ENCODE measurements at places on chromosomes 4 and X. TPM values are rescaled to one million over a fixed set of nuclear protein-coding genes. Genes with fewer than 3 reads are reported as not detected.

The ING2 gene
- 3.0 TPM for total RNA-seq

The ADH4 gene
- total RNA-seq = 0.92 TPM

The GABRG1 gene
- not detected for total RNA-seq

The FTSJ1 gene
- total RNA-seq = 44.7 TPM

The PPP2R2C gene
- total RNA-seq = 0.14 TPM

The SPANXD gene
- total RNA-seq = not detected

The ASB9 gene
- 1.2 TPM for total RNA-seq

The SMIM10 gene
- 9.9 TPM for total RNA-seq

The FAM114A1 gene
- 148 TPM for total RNA-seq

The AMER1 gene
- 8.8 TPM for total RNA-seq

DNA sequence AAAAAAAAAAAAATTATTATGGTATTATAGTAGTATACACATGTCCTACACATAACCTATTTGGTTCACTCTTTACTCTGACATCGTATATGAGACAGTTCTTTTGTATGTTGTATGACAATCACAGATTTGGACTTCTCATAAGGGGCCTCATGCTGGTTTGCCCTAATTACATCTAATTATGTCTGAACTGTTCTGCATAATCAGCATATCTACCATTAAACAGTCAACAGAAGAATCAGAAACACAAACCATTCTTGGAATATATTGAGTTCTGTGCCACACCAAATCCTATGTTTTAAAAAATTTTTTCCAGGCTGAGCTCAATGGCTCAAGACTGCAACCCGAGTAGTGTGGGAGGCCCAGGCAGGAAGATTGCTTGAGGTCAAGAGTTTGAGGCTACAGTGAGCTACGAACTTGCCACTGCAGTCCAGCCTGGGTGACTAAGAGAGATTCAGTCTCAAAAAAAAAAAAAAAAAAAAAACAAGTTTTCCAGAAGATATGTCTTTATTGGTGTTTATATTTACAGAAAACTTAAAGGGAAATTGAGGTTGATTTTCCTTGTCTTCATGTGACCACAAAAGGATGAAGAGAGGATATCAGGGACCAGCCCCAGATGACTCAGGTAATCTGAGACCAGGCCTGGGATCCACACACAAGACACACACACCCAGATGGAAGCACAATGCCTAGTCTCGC is 22.2 kb downstream of the TRIM61 start:
- no peak for DNase-seq

GRCh38 chr4:41590591-41590990 is 52.6 kb downstream of the LIMCH1 start:
- no peak for DNase-seq

DNA sequence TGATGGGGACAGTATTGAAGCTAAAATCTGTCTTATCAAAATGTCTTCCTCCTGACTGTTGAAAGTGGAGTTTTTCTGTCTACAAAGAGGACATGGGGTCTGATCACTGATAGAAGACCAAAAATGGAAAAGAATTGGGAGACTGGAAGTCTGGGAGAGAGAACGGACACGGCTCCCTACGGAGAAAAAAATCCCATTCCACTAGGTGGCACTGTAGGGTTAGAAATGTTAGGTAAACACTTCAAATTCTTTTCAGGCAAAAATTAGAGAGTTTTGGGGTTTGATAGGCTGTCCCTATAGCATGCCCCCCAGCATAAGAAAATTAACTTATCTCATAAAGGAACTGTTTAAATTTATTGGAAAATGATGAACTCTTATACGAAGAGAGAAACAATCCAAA is 200.5 kb downstream of the FAM133A start:
- DNase-seq = no peak

DNA sequence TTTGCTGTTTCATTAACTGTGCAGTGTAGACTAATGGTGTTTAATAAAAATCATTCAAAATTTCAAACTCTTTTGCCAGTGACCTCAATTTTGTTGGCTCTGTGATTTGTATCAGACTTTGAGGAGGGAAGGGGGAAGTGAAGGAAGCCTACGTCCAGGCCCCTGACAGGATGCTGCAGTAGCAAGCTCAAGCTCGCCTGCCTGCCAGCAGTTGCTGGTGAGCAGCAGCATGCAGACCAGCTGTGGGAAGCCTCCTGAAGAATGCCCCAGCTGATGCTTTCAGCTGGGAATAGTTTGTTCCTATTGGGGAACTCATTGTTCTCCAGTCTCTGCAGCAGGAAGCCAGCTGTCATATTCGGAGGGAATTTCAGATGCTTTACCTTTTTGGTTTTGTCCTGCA is 495.2 kb downstream of the AFF2 start:
- DNase-seq = no peak

DNA sequence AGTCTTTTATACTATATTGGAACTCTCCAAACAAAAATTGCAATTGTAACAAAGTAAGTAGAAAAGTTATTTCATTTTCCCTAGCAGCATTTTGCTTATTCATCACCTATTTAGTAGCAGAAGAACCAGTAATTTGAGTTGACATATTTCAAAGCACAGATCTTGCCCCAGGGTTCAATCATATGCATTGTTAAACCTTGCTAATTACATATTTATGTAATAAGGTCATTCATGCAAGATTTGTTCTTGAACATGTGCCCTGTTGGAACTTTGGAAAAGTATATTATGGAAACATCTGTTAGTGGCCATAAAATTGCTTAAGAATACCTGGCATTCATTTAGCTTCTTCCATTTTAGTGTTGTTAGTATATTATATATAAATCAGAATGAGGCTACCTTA is 191.7 kb downstream of the TLL1 start:
- DNase-seq = no peak

GRCh38 chr4:151850791-151851213 is 90.0 kb upstream of the GATB start:
- DNase-seq = no peak

DNA sequence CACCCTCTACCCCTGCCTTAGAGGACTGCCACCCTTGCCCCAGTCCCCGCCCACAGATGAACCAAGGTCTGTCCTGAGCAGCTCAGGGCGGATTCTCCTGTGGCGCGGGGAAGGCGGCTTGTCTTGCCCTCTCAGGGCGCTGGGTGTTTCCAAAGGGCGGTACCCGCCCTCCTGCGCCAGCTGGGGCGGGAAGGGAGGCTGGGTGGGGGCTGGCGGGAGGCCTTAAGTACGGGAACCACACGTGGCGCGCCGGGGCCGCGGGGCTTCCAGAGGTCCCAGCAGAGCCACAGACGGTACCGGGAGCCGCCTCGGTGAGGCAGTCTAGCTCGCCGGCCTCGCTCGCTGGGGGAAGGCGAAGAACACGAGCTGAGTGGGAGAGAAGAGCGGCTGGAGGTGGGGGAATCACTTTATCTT is 361.1 kb downstream of the MID1IP1 start:
- no peak for DNase-seq

- DNase-seq = no peak
Measured at GRCh38 chrX:23811656-23812055, 28.7 kb downstream of the SAT1 start.

DNA sequence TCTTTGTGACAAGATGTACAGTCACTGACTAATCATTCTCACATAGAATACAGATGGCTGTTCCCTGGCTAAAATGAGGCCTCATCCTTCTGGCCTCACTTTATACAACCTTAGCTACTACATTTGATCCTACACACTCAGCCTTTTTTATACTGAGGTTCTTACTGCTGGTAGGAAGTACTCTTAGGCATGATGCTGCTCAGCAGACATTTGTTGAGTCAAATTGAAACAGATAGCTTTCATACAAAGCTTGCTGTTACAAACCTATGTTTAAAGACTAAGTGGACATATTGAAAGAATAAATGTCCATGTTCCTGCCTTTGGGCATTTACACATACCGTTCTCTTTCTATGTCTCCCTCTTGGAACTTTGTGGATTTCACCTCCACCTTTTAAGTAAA is 154.9 kb downstream of the NPFFR2 start:
- DNase-seq = no peak

DNA sequence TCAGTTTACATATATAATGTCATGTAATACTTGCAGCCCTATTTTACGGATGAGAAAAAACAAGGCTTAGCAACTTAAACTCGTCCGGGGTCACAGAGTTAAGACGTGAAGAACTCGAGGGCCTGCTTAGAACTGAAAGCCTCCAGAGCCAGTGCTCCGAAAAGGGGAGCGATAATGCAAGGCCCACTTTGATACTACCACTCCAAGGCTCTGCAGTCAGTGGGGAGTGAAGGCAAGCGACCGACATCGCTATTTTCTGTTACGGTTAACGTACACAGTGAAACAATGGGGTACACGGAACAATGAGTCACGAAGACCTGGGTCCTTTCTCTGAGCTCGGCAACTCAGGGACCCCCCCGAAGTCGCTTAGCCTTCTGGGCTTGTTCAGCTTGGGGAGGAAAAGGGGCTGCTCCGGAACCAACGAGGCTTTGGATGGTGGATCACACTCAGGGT is 965 bp downstream of the PPA2 start:
- DNase-seq = no peak

GRCh38 chr4:189124149-189124758 is 816.4 kb upstream of the FRG1 start:
- no peak for DNase-seq

- no peak for DNase-seq
Measured at GRCh38 chrX:21225643-21226042, 148.6 kb upstream of the CNKSR2 start.

GRCh38 chrX:3191796-3192195 is 150.5 kb downstream of the ARSF start:
- DNase-seq = no peak

- no peak for DNase-seq
Measured at GRCh38 chr4:178081896-178082295, 639.7 kb upstream of the AGA start.

- no peak for DNase-seq
Measured at GRCh38 chr4:100278567-100278966, 88.3 kb upstream of the DDIT4L start.

DNA sequence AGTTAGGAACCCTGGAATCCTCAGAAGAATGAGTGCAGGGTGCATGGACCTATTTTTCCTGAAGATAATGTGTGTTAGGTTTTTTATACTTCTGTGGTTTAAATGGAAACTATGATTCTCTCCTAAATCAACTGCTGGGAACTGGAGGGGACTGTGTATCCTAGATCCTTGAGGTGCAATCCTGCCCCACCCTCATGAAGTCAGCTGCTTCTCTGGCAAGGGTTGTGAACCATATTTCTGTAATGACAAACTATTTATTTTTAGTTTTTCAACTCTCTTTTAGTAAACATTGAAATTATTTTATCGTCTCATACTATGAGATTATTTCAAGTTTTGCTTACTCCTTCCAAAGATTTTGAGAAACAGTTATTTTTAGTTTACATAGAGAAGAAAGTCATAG is 25.8 kb upstream of the VEGFC start:
- no peak for DNase-seq

DNA sequence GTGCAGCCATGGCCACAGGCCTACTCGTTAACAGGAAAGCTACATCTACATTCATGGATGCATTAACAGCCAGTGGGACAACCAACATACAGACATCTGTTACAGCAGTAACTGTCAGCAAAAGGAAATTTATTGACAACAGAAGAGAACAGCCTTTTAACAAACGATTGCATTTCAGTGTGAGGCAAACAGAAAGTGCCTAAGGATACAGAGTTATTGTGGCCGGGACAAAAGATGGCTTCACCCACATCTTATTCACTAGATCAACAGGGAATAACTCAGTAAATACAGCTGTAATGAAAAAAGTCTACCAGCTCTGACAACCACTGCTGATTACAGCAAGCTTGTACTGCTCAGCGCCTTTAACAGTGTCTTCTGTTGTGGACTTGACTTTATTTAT is 61.5 kb upstream of the TBL1X start:
- no peak for DNase-seq

- DNase-seq = no peak
Measured at GRCh38 chr4:145871209-145871608, 67.4 kb downstream of the ZNF827 start.

Data from thoracic aorta (tissue), 2 donors.